Activated T-cell treated with anti-CD3 and anti-CD28 coated beads for 48 hours (primary cell): ENCODE measurements at places on chromosomes 12 and 14.

GRCh38 chr14:77128414-77128891, 13.1 kb downstream of the ZDHHC22 start:
- DNase-seq = no peak

DNA sequence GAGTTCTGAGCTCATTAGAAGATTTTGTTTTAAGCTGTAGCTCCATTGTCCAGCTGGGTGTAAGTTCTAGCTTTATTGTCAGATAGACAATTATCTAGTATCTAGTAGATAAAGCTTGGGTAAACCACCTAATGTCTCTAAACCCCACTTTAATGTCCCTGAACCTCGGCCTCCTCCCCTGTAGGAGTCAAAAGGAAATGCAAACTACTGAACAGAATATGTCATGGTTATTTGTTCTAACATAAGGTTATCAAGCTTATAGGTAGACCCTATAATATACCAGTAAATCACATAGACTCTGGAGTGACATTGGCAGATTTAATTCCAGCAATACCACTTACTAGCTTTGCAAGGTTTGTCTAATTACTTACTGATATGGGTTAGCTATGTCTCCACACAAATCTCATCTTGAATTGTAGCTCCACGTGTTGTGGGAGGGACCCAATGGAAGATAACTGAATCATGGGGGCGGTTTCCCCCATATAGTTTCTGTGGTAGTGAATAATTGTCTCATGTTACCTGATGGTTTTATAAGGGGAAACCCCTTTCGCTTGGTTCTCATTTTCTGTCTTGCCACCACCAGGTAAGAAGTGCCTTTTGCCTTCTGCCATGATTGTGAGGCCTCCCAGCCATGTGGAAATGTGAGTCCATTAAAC, 29.4 kb downstream of the BCAT1 start:
- DNase-seq = peak; percentile 25

DNA sequence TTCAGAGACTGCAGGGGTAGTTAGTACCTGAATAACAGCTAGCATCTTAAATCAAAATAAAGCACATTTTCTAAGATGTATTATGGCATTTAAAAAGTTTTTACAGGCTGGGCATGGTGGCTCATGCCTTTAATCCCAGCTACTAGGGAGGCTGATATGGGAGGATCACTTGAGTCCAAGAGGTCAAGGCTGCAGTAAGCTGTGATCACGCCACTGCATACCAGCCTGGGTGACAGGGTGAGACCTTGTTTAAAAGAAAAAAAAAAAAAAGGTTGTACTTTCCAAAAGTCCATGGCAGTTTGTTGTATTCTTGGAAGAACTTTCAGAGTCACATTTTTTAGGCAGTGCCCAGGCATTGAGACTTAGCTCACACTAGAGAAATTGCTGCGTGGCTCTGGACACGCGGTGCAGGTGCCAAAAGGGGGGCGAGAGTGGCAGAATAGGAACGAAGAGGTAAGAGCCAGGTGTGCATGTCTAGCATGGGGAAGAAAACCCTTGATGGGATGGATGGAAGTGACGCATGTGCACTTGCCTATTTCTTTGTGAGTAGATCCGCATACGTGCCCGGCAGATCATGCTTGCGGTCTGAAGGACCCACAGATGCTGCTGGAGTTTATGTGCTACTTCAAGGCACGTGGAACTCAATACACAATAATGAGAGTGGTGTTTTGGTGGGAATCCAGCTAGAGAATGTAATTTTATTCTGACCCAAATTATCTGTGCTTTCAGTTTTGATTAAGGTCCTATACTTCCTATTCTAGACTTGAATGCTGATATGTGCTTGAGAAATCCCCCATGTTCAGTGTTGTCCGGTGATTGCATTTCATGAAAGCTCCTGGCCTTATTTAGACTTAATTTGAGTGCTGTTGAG, 11.9 kb downstream of the ANKRD13A start:
- DNase-seq = no peak

GRCh38 chr12:1503281-1503711, 91.1 kb downstream of the FBXL14 start:
- DNase-seq = no peak

DNA sequence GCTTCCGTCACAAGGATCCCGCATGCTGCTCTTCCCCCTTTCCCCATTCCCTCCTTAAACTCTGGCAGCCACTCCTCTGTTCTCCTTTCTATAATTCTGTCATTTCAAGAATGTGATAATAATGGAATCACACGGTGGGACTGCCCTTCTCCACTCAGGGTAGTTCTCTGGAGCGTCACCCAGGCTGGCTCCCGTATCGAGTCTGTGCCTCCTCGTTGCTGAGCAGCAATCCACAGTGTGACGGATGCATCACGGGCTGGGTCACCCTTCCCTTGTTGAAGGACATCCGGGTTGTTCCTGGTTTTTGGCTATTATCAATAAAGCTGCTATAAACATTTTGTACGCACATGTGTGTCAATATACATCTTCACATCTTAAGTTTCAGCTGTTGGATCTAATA, 5.7 kb upstream of the SYNE3 start:
- no peak for DNase-seq

DNA sequence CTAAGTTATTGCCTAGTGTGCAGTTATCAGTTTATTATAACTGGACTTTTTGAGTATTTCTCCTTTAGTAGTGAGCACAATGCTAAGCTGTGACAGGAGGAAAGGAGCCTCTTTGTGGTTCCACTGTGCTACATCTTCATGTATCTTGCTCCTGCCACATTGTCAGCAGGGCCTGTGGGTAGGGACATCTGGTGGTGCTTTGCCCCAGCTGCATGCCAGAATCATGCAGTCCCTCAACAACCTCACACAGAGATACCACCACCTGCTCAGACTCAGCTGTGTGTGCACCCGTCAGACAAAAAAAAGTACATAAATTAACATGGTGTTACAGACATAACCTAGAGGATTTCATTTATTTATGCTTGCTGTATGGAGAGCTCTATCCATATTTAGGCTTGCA, 51.1 kb downstream of the MIS18BP1 start:
- no peak for DNase-seq

- no peak for DNase-seq
These were observed 117.3 kb upstream of the NAP1L1 start for GRCh38 chr12:76201758-76202157.

DNA sequence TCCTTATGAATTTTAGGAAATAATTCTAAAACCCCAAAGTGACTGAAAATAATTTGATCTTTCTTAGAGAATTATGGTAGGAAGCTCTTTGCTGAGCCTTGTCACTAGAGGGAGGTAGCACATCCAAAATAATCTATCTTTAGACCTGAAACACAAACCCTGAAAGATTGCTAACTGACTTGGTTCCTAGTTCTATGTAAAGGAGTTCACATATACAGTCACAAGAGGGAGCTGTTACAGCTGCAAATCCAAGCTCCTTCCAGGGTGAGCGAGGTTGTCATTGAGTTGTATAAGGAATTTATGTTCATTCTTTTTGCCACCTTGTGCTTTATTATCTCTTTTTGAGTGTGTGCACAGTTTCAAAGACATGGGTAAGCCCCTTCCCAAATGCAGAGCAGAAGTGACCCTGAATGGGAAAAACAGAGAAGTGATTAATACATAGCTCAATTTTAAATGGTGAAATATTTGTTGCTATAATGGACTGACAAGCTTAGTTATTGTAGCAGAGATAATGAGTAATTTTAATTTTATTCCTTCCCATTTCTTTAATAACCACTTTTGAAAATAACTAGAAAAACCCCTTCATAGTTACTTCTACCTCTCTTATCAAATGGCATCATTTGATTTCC, 387.9 kb downstream of the DAD1 start:
- DNase-seq = no peak
